NCI-H2107 (cell line): ENCODE measurements at places on chromosomes 5 and 9.

GRCh38 chr9:4339357-4339756, 39.5 kb upstream of the GLIS3 start:
- DNase-seq: peak; percentile 37

DNA sequence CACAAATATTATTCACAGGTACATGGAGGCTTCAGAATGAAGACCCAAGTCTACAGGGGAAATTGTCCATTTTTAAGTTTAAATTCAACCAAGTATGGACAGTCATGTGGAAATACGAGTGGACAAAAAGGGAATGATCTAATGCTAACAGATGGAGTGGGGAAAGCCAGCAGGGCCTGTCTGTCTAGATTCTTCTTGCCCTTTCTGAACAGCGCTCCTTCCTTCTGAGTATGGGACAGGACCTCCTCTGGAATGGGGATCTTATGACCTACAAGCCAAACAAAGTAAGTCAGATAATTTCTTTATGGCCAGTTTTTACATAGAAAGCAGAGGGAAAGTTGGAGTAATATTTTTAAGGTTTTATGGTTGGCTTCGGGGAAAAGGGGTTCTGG, 119.8 kb upstream of the NEK6 start:
- no peak for DNase-seq

DNA sequence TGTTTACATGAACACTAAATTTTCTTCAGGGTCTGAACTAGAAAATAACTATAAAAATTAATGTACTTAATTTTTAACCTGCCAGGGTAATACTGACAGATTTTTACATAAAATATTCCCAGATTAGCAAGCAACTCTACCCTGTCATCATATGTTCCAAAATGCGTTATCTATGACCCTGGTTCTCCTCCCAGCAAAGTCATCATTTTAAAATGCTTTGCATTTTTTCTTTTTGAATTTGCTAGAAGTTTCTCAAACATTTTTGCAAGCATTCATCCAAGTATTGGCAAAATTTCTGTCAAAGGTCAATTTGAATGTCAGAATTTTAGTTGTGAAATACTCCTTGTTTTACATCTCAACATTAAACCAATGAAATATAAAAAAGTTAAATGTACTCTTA, 144.5 kb upstream of the FTMT start:
- DNase-seq: no peak

- DNase-seq: no peak
These were observed 106.3 kb upstream of the FTMT start for GRCh38 chr5:121745407-121745806.

DNA sequence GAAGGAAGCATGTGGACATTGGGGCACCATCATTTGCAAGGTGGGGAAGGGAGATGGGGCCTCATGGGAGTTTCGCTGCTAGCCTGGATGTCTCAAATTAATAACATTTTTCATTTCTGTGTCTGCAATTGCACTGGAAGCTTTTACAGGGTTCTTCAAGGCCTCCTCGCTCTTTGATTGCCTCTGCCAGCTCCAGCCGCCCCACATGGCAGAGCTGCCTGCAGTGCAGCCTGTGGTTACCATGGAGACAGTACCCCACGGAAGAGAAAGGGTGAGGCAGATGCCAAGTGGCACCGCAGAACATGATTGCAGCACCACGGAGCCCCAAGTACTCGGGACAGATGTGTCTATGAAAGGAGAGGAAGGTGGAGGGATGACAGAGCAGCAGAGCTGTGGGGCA, 25.4 kb downstream of the CTNND2 start:
- no peak for DNase-seq

- no peak for DNase-seq
These were observed 590.7 kb downstream of the RAB3C start for GRCh38 chr5:59173578-59173977.

DNA sequence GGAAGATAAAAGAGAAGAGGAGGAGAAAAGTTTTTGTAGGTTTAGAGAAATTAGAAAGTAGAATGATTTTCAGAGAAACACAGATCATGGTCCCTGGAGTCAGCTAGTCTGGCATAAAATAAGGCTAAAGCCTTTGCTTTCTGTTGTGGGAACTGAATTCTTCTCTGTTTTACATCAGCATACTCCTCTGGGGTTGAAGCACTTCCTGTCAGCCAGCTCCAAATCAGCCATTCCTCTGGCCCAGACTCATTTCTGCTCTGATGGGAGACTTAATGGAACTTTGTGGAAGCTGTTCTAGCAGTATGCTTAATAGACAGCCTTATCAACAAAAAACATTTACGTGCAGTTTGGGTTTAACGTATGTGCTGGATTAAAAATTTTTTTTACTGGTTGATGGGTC, 143.2 kb downstream of the HMHB1 start:
- DNase-seq: no peak

- DNase-seq: no peak
These were observed 13.2 kb upstream of the BOD1 start for GRCh38 chr5:173629628-173630027.
